ENCODE measurements at places on chromosomes 4 and X.

DNA sequence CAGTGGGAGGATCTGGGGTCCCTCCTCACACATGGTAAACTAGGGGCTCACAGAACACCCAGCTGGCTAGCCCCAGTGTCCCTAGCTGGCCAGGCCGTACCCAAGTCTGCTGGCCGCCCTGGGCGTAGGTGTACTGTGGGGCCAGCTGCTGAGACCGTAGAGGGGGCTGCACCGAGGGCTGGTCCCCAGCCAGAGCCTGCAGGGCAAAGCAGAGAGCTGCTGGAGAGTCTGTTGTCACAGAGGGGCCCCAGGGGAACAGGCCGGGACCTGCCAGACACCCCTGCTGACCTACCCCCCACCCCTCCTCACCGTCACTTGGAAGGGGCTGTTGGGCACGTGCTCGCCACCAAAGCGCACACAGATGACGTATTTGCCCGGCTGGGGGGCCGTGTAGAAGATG lies 19.9 kb downstream of the FLNA start:
- no peak for DNase-seq
- H3K4me1 ChIP-seq = peaks cover 100% of the 10 kb centered on the region
- no peaks in the 10 kb centered on the region for H3K27me3 ChIP-seq
- H3K36me3 ChIP-seq = peaks cover 100% of the 10 kb centered on the region
- peak overlapping the region; percentile 16 for H3K27ac ChIP-seq
- H3K4me3 ChIP-seq = no peak overlapping the region

DNA sequence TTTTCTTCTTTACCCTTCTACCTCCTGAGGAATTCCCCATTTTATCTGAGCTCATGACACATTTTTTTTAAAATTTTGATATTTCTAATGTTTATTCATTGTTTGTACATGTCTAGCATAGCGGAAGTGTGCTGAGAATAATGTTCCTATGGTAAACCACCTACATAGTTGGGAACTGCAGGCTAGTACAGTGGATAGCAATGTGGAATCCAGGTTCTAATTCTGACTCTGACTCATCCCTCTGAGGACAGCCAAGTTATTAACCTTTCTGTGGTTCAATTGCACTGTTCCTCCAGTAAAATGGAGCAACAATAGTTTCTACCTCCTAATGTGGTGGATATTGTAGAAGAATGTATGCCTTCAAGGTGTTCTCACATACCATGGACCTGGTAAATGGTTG lies 20.6 kb upstream of the APELA start:
- H3K36me3 ChIP-seq = no peaks in the 10 kb centered on the region
- no peak overlapping the region for H3K4me3 ChIP-seq
- no peak overlapping the region for H3K27ac ChIP-seq
- H3K4me1 ChIP-seq = no peaks in the 10 kb centered on the region
- H3K27me3 ChIP-seq = no peaks in the 10 kb centered on the region
- no peak for DNase-seq

DNA sequence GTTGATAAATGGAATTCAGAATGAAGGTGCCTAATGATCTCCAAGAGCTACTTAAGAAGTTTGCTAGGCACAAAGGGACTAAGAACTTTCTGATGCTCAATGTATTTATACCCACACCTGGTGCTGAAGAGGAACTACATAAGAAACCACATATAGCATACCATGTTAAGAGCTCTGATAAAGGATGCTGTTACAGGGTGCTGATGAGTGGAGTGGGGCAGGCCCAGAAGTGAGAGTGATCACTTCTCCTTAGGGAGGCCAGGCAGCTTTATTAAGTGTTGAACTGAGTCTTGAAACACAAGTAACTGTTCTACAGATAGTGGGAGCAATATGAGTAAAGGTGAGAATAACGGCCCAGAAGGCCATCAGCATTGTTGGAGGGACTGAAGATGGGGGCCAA lies 68.3 kb upstream of the CHRDL1 start:
- no peak overlapping the region for H3K27ac ChIP-seq
- no peaks in the 10 kb centered on the region for H3K27me3 ChIP-seq
- H3K4me3 ChIP-seq = no peak overlapping the region
- no peaks in the 10 kb centered on the region for H3K36me3 ChIP-seq
- no peaks in the 10 kb centered on the region for H3K4me1 ChIP-seq
- DNase-seq = no peak

GRCh38 chrX:101191217-101191750 lies 28.3 kb upstream of the DRP2 start:
- no peaks in the 10 kb centered on the region for H3K27me3 ChIP-seq
- no peak overlapping the region for H3K27ac ChIP-seq
- H3K4me1 ChIP-seq = no peaks in the 10 kb centered on the region
- DNase-seq = no peak
- no peaks in the 10 kb centered on the region for H3K36me3 ChIP-seq

DNA sequence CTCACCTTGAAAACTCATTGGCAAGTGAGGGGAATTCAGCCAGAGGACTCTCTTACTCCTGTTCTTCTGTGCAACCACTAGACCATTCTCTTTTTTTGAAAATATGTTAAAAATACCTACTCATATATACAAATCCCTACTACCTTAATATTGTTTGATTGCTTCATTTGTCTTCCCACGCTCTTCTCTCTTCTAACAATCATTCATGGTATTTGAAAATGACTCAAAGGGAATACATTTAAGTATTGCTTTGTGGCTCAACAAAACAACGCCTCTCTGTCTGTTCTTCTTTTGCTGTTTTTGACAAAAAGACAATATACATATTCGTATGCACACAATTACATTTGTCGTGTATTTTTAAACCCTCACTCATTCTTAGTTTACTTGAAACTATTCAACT lies 589.4 kb downstream of the ANKRD50 start:
- H3K36me3 ChIP-seq = no peaks in the 10 kb centered on the region
- H3K4me1 ChIP-seq = no peaks in the 10 kb centered on the region
- H3K4me3 ChIP-seq = no peak overlapping the region
- H3K27me3 ChIP-seq = no peaks in the 10 kb centered on the region

GRCh38 chr4:174757736-174758135 lies 71.3 kb downstream of the GLRA3 start:
- DNase-seq = no peak
- H3K36me3 ChIP-seq = no peaks in the 10 kb centered on the region
- H3K27me3 ChIP-seq = no peaks in the 10 kb centered on the region
- no peaks in the 10 kb centered on the region for H3K4me1 ChIP-seq

DNA sequence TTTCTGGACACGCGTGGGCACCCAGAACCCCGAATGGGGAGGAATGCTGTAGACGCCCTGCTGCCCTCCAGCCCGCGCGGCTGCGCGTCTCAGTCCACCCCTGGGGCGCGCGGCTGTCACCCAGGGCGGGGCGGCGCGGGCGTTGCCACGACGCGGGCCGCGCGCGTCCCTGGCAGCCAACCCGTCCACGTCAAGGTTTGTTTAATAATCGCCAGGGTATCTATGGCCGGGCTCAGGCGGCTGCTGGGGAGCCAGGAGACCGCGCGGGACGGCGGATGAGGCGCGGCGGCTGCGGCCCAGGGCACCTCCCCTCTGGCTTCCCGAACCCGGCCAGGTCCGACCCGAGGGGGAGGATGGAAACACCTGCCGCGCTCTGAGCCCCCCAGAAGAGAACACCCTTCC lies at the start of gene SPATA18:
Gene SPATA18 (plus strand): TSS at position 92 of the 402 bp plus-strand sequence. CDS start 401 bp downstream, outside the sequence.
- no peaks in the 10 kb centered on the region for H3K36me3 ChIP-seq
- no peak within 1 kb of the TSS for H3K27ac ChIP-seq
- H3K4me1 ChIP-seq = peaks cover 15% of the 10 kb centered on the region

GRCh38 chr4:154606728-154607723 lies 5.4 kb downstream of the FGG start:
- no peaks in the 10 kb centered on the region for H3K36me3 ChIP-seq
- no peaks in the 10 kb centered on the region for H3K4me1 ChIP-seq
- no peak overlapping the region for H3K4me3 ChIP-seq
- no peak overlapping the region for H3K27ac ChIP-seq
- H3K27me3 ChIP-seq = peaks cover 5% of the 10 kb centered on the region
- no peak for DNase-seq

GRCh38 chr4:177256950-177257349 lies 52.7 kb upstream of the NEIL3 start:
- H3K36me3 ChIP-seq = no peaks in the 10 kb centered on the region
- no peak for DNase-seq
- H3K27ac ChIP-seq = no peak overlapping the region

- no peaks in the 10 kb centered on the region for H3K27me3 ChIP-seq
- DNase-seq = no peak
- peaks cover 8% of the 10 kb centered on the region for H3K4me1 ChIP-seq
- no peak overlapping the region for H3K27ac ChIP-seq
- H3K36me3 ChIP-seq = no peaks in the 10 kb centered on the region
Measured at GRCh38 chr4:95288552-95288951, 260.2 kb downstream of the UNC5C start.

DNA sequence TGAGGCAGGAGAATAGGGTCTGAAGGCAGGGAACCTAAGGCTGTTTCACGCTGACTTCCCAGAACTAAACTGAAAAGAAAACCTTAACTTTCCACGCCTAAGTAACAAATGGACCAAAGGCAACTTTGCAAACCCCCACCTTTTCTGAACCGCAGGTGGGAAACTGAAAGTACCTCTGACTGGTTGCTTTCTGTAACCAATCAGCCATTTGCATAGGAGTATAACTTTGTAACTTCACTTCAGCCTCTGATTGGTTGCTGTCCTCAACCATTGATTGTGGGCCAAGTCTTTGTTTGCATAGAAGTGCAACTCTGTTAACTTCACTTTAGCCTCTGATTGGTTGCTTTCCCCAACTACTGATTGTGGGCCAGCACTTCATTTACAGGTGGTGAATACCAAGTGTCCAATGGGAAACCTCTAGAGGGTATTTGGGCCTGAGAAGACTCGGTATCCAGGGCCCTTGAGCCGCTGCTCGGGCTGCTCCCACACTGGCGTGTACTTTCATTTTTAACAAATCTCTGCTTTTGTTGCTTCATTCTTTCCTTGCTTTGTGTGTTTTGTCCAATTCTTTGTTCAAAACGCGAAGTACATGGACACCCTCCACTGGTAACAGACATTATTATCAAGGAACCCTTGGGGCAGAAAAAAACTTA lies 121.6 kb upstream of the CBR4 start:
- no peak for DNase-seq
- no peak overlapping the region for H3K4me3 ChIP-seq
- H3K27ac ChIP-seq = no peak overlapping the region
- no peaks in the 10 kb centered on the region for H3K27me3 ChIP-seq

Measured in CD4-positive, alpha-beta T cell (primary cell).